ENCODE measurements at places on chromosomes 13 and 19.

GRCh38 chr19:17982430-17982829 lies 15.5 kb downstream of the KCNN1 start:
- ATAC-seq: no peak

- ATAC-seq: no peak
Measured at GRCh38 chr13:36918246-36919131, 1.5 kb downstream of the SMAD9 start.

DNA sequence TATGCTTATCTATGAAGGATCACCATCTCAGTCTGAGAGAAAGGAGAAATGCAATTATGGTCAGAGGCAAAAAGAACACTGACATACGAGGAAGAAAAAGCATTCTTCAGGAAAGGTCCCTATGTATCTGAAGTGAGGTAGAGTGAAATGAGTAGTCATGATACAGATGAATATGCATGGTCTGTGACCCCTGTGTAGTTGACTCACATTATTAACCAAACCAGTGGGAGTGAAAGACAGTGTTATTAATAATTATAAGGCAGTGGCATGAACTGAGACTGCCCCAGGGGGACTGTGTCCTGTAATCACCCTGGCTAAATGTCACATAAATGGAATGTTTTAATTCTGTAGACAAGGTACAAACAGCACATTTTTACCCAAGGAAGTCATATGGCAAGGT lies 1320.2 kb upstream of the PCDH9 start:
- no peak for ATAC-seq

- no peak for ATAC-seq
Measured at GRCh38 chr13:91804724-91805123, 406.3 kb downstream of the GPC5 start.

Data from esophagus mucosa (tissue), 1 donor.